Gastrocnemius medialis (tissue), 4 donors: ENCODE measurements at places on chromosomes 7 and 10. TPM values are rescaled to one million over a fixed set of nuclear protein-coding genes. Genes with fewer than 3 reads are reported as not detected.

TMEM273 gene
- 4.9 TPM for total RNA-seq

GPR37 gene
- 1.6 TPM for total RNA-seq

AKR1D1 gene
- total RNA-seq: not detected

ADAM22 gene
- 0.07 TPM for total RNA-seq

C10orf53 gene
- not detected for total RNA-seq

PMPCB gene
- 40.3 TPM for total RNA-seq

TFEC gene
- total RNA-seq: 0.58 TPM

CCDC136 gene
- total RNA-seq: 10.7 TPM

ADGRA1 gene
- not detected for total RNA-seq

TSPAN12 gene
- 6.3 TPM for total RNA-seq

NEUROG3 gene
- total RNA-seq: not detected

KCNH2 gene
- 0.19 TPM for total RNA-seq

SAMD8 gene
- 46.2 TPM for total RNA-seq

NPC1L1 gene
- total RNA-seq: not detected

STAG3 gene
- 0.13 TPM for total RNA-seq

CAV2 gene
- 14.7 TPM for total RNA-seq

CLRN3 gene
- not detected for total RNA-seq

DYDC1 gene
- total RNA-seq: not detected

SVIL gene
- total RNA-seq: 1,164 TPM

KLF14 gene
- 0.78 TPM for total RNA-seq

FAM237B gene
- not detected for total RNA-seq

ASIC3 gene
- 2.9 TPM for total RNA-seq

IQCE gene
- total RNA-seq: 11.5 TPM

OR9A2 gene
- total RNA-seq: not detected

FOXL3 gene
- not detected for total RNA-seq

KLLN gene
- 0.31 TPM for total RNA-seq

ADRB1 gene
- total RNA-seq: 0.18 TPM

OPN1SW gene
- total RNA-seq: not detected

CD36 gene
- total RNA-seq: 275 TPM

MYOF gene
- 8.0 TPM for total RNA-seq

SLC16A12 gene
- total RNA-seq: 1.2 TPM

COL26A1 gene
- not detected for total RNA-seq

FKBP14 gene
- total RNA-seq: 1.4 TPM

PDZD7 gene
- not detected for total RNA-seq
